ENCODE measurements at places on chromosomes 6 and 20.
A peak's percentile ranks its signal among the peaks of the same experiment; 100 is the strongest.

- no peak for DNase-seq
Measured at GRCh38 chr6:121858310-121858709, 422.9 kb downstream of the GJA1 start.

- no peak for DNase-seq
Measured at GRCh38 chr20:7505835-7506221, 434.4 kb downstream of the HAO1 start.

DNA sequence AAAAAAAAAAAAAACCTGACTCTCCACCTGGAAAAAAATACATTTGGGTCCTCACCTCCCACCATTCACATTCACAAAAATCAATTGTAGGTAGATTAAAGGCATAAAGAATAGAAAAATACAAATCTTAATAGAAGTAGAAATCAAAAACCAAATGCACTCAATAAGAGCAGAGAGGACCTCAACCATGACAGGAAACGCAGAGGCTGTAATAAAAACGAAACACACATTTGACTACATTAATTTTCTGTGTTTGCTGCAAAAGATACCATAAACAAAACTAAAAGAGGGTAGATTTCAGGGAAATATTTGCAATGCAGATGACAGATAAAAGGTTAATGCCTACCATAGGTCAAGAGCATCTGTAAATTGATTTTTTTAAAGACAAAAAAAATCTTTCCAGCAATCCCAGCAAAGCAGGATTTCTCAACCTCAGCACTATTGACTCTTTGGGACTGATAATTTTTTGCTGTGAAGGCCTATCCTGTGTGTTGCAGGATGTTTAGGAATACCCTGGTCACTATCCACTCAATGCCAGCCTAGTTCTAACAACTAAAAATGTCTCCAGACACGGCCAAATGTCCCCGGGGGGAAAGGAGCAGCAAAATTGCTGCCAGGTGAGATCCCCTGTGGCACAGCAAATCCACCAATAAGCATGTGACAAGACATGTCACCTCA, 9.1 kb downstream of the ETV7 start:
- DNase-seq: no peak

- no peak for DNase-seq
Measured at GRCh38 chr6:13405961-13406477, 77.7 kb upstream of the TBC1D7 start.

- no peak for DNase-seq
Measured at GRCh38 chr6:153437193-153437592, 306.1 kb upstream of the RGS17 start.

DNA sequence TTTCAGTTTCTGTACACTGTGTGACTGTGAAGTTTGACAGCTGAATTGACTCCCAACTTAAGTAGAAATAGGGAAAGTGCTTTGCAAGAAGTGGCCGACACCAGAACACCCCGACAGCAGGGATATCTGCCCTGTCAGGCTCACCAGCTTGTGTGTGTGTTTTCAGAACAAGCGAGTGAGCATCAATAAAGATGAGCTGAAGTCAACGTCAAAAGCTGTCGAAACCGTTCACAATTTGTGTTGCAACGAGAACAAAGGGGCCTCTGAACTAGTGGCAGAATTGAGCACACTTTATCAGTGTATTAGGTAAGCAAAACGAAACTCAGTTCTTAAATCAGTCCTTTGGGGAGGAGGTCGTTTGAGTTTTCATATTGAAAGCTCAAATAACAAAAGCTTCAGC, 10.7 kb downstream of the NELFCD start:
- DNase-seq: no peak

- no peak for DNase-seq
Measured at GRCh38 chr6:126795161-126795560, 323.3 kb upstream of the RSPO3 start.

GRCh38 chr6:129795261-129795660, 65.9 kb downstream of the TMEM244 start:
- no peak for DNase-seq

GRCh38 chr20:13305284-13305683, 84.2 kb downstream of the ISM1 start:
- DNase-seq: no peak

- peak; percentile 48 for DNase-seq
Measured at GRCh38 chr6:2765896-2766766, 938 bp downstream of the WRNIP1 start.

DNA sequence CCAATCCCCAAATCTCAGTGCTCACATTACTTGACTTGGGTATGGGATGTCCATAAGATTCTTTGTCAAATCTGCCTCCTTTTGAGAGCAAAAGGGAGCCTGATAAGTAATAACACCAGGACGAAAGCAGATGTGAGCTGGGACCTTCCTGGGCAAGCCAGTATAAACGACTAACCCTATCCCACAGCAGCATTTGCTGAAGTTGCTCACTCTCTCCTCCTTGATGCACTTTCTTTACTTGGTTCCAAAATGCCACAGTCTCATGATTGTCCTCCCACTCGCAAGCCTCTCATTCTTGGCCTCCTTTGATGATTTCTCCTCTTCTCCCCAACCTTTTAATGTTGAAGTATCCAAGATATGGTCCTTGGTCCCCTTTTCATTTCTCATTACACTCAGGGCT, 44.7 kb upstream of the TAGAP start:
- DNase-seq: no peak

DNA sequence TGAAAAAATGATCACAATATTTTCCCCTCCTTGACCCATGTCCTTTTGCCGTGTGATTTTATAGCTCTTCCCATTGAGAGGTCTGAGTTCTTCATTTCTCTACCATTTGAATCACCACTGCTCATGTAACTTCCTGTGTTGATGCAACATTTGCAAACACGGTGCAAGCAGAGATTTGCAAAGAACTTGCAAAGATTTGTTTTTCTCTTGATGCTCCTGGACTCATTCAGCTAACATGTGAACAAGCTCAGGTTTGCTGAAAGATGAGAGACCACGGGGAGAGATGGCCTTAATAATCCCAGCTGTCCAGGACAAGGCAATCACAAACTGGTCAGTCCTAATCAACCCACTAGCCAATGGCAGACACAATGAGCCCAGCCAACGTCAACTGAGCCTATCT, 8.6 kb downstream of the VNN2 start:
- no peak for DNase-seq

DNA sequence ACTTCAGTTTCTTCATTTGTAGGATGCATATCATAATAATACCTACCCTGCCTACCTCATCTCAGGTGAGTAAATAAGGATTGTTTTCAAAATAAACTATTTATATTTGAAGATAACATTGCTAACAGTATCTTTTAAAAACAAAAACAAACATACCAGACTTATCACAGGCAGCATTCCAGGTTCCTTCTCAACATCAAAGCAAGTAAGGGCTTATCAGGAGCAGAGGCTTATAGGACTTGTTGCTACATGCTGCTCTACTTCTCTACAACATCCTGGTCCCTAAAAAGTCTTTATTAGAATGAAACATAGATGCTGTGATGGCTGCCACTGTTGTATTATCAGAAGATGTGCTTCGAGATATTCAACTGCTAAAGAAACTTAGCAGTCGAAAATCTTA, 149.2 kb upstream of the PRDM1 start:
- no peak for DNase-seq

DNA sequence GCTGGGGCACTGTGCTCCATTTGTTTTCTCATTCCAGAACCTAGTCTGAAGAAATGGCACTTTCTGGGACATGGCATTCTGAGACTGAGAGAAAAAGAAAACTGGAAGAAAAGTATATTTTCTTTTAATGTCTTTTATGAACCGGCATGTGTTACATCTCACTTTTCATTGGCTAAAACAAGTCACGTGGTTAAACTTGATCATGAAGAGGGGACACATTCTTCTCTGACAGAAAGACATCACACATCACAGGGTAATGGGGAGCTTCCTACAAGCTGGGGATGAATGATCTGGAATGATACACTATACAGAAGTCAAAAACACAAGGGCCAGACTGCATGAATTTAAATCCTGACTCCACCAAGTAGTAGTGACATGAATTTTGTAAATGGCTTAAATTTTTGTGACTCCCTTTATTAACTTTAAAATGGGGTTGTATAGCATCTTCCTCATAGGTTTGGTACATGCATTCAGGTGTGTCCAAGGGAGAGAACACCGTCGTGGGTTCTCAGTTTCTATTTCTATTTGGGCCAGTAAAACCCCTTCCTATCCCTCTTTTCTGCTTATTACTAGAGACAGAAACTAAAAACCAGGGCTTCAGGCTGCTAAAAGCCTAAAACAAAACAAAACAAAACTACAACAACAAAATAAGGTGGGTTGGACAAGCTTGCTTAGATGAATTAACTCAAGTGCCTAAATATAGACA, 61.7 kb upstream of the GFRAL start:
- no peak for DNase-seq

GRCh38 chr6:146914489-146915483, 289.4 kb upstream of the STXBP5 start:
- DNase-seq: peak; percentile 98

DNA sequence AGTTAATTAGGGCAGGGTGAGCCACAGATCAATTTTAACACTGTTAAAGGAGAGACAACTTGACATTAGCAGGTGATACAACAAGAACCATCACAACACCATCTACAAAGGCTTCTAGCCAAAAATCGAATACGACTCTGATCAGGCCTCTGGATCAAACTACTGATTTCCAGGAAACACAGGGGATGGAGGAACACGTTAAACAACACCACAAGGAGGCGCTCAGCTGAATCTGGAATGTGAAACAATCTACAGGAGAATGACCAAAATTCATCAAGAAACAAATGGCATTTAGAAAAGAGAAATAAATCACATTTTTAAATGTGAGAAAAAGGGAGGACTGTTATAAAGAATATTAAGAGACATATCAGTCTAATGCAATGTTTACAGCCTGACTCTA, 13.5 kb upstream of the MAFB start:
- no peak for DNase-seq

DNA sequence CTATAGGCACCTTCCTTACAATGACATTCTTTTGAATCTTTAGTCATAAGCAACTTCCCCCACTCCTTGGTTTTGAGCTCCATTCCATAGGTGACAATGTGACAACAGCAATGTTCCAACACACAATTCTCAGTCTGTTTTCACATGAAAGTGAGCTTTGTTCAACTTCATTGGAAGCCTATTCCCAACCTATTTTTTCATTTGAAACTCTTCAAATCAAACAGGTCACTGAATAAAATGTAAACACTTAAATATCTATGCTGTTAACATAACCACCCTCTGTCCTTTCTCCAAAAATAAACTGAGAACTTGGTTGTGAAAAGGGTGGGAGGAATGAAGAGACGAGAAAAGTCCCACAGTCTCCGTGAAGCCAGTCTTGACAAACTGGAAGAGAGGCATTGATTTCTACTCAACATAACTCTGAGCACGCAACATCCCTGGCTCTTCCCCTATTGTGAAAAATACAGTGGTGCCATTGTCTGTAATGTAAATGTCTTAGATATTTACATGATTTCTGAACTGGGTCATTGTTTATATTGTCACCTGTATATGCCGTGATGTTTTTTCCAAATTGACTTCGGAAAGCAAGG, 343.1 kb downstream of the TFAP2A start:
- no peak for DNase-seq

GRCh38 chr6:53130569-53131290, 17.9 kb downstream of the GCM1 start:
- DNase-seq: no peak

DNA sequence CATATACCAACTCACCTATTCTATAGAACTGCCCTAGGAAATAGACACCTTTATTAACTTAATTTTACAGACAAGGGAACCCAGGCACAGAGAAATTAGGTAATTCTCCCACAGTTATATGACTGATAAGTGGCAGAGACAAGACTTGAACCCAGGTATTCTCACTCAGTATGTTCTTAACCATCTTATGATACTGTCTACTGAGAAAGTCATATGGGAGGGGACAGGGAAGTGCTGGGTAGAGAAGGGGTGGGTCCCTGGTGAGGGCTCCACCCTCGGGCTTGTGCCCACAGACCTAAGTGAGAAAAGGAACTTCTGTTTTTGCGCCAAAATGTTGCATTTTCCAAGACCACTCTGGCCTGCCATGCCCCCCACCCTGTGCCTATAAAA, 123.5 kb downstream of the RNF144B start:
- DNase-seq: no peak

GRCh38 chr6:27553123-27553904, 80.4 kb upstream of the ZNF184 start:
- DNase-seq: peak; percentile 7

GRCh38 chr6:108170332-108171290, 4.8 kb downstream of the NR2E1 start:
- no peak for DNase-seq

- peak; percentile 50 for DNase-seq
Measured at GRCh38 chr20:10547276-10548114, 112.4 kb downstream of the SLX4IP start.

GRCh38 chr6:19860235-19860877, 23.2 kb downstream of the ID4 start:
- no peak for DNase-seq

GRCh38 chr20:62835931-62836861, 19.3 kb downstream of the COL9A3 start:
- DNase-seq: no peak

DNA sequence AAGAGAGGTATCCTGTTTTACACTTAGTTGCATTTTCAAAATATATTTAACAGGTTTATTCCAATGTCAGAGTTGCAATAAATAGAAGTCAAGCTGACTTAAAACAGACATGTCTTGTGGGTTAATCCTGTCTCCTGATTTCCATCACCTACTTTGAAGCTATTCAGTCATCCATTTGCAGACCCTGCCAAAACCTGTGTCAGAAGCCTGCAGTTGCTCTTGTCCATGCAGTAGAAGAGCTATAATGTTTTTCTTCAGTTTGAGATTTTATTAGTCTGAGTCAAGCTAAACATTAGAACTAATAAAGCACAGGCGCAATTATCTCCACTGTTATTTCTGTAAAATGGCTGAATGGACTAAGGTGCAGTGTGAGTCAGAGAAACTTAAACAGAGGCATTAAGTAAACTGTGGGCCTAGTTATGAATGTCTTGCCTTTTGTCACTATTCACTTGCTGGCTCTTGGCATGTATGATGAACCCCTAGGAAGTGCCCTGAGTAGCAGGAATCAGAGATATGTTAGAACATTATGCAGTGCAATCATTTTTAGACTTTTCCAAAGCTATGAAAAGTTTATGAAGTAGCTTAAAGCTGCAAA, 11.0 kb upstream of the HDGFL1 start:
- DNase-seq: no peak

GRCh38 chr6:18034798-18035202, 47.4 kb upstream of the KIF13A start:
- DNase-seq: no peak

- DNase-seq: no peak
Measured at GRCh38 chr6:113539623-113540022, 317.5 kb upstream of the MARCKS start.

All from endothelial cell of umbilical vein (primary cell).